NCI-H1436 treated with DMSO at 0.1 percent for 48 hours (cell line): ENCODE measurements at places on chromosomes 6 and 20.

GRCh38 chr20:4787820-4788219 is 66.1 kb downstream of the PRND start:
- no peak for DNase-seq

- no peak for DNase-seq
Observed at GRCh38 chr6:116373940-116374339, 3.2 kb downstream of the DSE start.

DNA sequence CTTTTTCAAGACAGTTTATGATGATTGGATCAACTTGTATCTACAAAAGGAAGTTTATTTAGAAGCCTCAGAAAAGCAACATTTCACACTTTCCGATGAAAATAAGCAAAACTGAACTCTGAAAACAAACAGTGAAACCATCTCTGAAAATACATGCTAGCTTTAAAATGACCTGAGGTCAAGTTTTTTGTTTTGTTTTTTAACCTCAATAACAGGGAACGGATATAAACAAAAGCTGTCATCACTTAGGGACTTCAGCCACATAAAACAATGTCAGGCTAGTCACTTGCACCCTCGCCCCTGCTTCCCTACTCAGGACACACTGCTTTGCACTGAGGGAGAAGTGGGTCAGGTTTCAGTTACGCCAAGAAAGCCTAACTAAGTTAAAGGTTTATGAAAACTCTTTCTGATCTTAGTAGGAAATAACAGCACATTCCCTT is 11.6 kb downstream of the BACH2 start:
- no peak for DNase-seq

DNA sequence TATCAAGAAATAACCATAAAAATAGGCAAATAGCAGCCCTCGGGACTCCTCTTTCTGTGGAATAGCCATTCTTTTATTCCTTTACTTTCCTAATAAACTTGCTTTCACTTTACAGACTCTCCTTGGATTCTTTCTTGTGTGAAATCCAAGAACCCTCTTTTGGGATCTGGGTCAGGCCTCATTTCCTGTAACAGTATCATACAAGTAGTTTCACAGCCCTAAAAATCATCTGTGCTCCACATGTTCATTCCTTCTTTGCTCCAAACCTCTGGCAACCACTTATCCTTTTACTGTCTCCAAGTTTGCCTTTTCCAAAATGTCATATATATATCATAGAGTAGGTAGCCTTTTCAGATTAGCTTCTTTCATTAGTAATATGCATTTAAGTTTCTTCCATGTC is 13.5 kb upstream of the NT5E start:
- no peak for DNase-seq

DNA sequence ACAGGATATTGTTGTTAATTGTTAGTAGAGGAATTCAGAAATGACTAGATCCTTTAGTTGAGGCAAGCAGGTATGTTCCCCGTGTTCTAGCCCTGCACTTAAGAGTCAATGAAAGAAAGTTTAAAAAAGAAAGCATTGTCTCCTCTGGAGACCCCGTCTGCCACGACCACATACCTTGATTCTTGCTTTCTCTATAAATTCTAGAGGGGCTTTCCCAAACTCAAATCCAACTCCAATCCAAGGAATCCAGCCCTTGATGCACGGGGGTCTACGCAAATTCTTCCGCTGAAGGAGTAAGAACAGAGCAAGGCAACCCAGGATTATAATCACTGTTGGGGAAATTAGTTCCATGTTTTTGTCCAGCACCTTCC is 401 bp downstream of the CYP39A1 start:
- DNase-seq, result no peak

DNA sequence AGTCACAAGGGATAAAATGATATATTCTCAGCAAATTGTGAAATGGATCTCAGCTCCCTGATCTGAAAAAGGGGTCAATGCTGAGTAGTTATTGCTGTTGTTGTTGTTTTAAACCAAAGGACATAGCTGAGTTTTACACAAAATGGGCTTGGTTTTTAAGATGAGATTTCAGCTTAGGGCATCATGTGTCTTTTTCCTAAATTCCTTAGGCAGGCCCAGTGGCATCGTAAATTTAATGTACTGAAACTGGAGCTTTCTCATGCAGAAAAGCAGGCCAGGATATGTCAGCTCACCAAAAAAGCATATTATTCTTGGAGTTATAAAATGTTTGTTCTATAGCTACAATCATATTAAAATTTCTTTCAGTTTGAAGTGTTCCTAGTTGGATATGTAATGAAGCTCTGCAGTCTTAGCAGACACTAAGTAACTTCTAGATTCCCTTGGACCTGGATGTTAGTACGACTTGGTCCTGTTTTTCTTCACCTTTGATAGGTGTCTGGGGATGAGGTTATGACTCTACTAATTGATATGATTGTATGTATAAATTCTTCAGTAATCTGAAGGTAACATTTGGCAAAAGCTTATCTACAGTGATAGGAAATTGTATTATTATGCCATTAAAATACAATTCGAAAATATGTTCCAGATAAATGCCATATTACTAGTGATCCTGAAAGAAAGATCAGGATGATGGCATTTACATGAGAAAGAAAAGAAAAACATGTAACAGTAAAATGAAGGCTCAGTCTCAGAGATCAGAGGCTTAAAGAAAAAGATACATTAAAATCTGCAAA is 663.3 kb downstream of the RFPL4B start:
- DNase-seq, result no peak

DNA sequence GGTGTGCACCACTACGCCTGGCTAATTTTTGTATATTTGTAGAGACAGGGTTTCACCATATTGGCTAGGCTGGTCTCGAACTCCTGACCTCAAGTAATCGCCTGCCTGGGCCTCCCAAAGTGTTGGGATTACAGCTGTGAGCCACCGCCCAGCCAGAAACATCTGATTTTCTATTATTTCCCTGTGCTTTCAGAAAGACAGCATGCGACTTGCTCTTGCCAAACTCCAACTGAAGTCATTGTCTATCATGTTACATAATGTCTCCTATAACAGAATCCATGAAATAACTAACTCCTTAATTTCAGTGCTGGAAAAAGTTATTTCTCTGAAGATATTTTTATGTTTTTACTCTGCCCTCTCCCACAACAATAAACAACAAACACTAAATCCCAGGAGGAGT is 8.5 kb downstream of the RMND1 start:
- DNase-seq, result no peak

GRCh38 chr20:38225240-38225899 is 35.2 kb downstream of the KIAA1755 start:
- no peak for DNase-seq

GRCh38 chr20:62935968-62936585 is 1.9 kb upstream of the GID8 start:
- DNase-seq, result no peak

- DNase-seq, result no peak
Observed at GRCh38 chr20:37265152-37265551, 3.5 kb upstream of the GHRH start.

DNA sequence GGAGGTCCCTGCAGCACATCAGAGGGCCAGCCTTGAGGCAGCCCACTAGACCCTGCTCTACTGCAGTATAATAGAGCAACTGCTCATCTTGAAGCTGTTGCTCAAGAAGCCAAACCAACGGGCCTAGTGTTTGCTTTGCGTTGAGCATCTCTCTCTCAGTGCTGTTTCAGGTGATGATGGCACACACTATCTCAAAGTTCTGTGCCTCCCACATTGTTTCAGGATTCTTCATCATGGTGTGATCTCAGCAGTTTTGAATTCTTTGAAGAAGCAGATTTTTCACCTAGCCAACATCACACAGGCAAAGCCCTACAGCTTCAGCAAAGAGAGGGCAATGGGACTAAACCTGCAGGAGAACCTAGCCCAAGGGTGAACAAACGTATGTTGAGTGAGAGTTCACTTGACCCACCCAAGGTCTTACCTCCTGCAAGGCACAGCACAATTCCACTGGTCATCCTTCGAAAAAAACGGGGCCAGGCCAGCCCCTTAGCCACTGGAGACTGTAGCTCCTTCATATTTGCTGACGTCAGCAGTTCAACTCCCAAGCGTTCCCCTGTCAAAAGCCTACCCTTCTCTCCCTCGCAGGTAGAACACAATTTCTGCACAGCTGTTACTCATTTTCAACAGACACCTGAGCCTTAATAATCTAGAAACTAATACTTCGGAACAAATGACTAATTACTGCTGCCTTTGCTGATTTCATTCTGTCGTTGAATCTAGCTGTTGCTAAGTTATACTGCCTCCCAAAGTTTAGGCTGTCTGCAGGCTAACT is 15.8 kb downstream of the MYB start:
- no peak for DNase-seq
